ENCODE measurements at places on chromosomes 4 and X.

GRCh38 chrX:1119275-1119674 is 93.2 kb downstream of the CRLF2 start:
- no peak for DNase-seq

DNA sequence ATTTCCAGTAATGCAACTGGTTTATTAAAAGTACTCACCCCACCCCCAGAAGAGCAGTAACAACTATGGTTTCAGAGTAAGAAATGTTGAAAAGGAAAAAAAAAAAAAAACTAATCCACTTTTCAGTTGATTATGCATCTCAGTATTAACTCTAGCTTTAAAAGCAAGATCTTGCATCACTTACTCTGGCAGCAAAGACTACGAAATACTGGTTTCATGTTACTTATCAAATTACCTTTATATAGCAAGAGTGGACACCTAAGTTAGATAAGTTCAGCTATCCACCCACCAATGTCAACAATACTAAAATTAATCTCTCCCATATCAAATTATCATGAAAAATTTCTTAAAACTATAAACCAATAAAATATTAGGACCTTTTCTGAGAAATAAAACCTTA is 105.0 kb downstream of the ABCB7 start:
- no peak for DNase-seq

DNA sequence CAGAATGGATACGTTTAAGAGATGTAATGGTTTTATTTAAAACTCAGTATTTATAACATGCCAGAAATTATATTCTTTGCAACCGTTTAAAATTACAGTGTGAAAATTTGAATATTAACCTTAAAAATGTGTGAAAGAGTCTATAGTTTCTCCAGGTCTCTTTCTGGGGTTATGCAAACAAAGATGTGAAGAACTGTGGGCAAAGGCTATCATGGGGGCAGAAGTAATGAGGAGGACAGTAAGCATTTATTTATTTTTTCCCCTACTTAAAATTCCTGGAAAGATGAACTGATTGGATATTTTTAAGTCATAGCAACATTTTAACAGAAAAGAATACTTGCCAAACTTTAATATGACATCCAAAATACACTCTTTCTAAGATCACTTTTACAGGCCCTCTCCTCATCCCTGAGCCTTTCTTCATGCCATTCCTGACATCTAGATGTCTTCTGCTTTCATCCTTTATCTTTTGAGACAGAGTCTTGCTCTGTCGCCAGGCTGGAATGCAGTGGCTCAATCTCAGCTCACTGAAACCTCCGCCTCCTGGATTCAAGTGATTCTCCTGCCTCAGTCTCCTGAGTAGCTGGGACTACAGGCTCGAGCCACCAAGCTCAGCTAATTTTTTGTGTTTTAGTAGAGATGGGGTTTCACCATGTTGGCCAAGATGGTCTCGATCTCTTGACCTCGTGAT is 46.1 kb downstream of the TMEM131L start:
- no peak for DNase-seq

- DNase-seq: no peak
Observed at GRCh38 chr4:24923550-24923949, 10.7 kb upstream of the CCDC149 start.
